CD4-positive, alpha-beta memory T cell (primary cell): ENCODE measurements at places on chromosomes 2 and 18.

DNA sequence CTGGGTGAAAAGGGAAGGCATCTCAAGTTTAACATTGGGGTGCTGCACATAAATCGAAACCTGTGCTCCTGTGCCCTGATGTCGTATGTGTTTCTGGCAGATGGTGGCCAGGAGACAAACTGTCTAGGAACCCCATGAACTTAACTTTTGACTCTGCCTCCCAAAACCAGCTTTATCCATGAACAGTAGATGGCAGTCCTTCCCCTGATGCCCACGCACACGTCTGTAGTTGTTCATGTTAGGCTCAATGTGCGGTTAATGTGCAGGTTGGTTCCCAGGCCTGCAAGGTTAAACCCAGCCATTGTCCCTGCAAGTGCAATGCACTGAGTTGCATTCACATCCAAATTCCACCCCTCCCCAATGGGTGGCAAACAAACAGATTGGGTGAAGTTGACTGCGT lies 44.1 kb upstream of the SIX3 start:
- DNase-seq = no peak

DNA sequence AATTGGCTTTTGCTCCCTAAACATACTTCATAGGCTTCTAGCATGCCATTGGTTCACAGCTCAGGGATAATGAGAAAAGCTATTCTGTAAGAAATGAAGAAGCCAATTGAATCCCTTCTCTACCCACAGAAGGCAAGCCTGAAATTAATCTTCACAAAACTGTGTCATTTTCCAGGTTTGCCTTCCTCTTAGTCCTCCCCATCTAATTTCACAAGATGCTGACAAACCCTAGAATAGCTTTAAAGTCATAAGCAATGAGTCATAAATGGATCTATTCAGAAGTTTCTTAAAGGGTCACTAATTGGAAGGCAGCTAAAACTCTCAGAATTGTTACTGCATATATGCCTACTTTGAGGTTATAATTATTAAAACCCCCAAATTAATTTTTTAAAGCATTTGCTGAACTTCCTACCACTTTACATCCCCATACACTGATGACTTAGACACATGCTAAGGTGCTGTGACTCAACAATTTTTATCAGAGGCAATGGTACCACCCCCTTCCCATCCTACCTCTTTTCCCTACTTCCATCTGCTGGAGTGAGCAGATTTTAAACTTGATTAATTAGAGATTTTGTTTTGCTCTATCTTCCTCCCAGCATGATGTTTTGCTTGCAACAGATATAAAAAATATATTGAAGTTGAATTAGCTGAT lies 51.3 kb upstream of the NABP1 start:
- DNase-seq = no peak

- DNase-seq = no peak
These were observed 51.7 kb upstream of the CCDC85A start for GRCh38 chr2:56132138-56132537.

DNA sequence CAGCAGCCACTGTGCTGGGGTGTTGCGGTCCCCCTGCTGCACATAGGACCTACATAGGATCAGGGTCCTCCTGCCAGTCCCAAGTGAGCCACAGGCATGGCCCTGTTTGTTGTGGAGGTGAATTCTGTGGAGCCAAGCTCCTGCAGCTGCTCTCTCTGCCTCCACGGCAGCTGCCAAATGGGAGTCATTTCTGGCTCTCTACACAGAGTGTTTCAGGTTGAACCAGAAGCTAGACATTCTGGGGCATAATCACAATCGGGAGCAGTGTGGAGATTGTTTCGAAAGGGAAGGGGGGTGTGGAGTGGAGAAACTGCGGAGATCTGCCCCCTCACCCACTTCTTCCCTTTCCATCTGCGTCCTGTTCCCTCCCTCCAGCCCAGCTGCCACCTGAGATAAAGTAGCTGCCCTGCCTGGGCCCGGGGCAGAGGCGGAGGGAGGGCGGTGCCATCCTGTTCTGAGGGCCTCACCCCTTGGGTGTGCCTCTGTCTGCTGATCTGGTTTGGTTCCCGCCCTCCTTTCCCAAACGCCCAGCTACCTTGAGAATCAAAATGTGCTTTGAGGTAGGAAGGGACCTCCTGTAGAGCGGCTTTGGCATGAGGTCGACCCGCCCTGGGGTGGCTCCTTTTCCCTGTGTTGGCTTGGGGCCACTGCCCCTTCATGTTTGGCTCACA lies 139.4 kb downstream of the WDSUB1 start:
- no peak for DNase-seq

DNA sequence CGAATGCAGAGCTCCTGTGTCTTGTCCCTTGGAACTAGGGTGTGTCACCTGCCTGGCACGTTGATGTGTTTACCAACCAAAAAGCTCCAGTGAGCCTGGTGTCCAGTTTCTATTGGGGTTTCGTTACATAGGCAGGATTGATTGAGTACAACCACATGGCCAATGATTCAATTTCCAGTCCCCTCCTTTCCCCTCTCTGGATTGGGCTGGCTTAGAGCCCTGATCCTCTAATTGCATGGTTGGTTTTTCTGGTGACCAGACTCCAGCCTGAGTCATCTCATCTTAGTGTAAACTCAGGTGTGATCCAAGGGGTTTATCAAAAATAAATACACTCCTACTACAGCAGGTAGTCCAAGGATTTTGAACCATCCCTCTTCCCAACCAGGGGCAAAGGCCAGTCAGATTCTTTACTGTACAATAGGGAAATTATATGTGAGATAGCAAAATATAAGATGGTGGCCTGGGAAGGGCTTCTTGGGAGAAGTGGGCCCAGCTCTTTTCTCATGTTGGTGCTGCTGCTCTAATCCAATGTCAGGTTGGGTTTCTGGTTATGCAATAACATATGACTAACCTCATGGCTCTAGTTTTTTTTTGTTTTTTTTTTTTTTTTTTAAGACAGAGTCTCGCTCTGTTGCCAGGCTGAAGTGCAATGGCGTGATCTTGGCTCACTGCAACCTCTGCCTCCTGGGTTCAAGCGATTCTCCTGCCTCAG lies 64.7 kb upstream of the MGAT5 start:
- DNase-seq = no peak

- no peak for DNase-seq
These were observed 290.2 kb upstream of the TCF4 start for GRCh38 chr18:55878224-55878623.

DNA sequence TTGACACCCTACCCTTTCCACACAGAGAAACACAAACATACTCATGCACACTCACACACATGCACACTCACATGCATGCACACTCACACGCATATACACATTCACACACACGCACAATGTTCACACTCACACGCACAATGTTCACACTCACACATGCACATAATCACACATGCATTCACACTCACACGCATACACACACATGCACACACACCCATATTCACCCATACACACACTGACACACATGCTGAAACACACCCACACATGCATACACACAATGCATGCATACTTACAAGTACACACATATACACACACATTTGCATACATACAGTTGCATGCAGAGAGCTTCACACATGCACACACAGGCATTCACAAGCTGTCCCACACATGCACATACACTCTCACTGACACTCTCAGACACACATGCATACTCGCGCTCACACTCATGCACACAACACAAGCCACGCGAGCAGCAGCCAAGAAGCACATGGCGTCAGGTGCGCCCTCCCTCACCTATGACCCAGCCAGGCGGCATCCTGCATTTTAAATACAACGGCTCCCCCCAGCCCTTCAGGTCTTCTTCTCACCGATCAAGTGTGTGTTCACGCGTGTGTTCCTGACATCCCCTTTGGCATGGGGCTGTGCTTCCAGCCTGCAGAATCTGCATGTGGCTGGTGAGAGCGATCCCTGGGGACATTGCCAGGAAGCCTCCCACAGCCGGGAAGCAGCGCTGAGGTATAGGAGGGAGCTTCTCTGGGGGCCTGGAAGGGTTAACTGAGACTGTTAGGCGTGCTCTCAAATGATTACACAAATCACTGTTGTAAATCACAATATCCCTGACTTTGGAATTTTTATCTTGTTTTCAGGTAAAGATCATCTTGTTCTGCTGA lies 195.1 kb downstream of the RTP5 start:
- DNase-seq = no peak

- DNase-seq = no peak
These were observed 13.9 kb downstream of the SPATS2L start for GRCh38 chr2:200320344-200320743.

- DNase-seq = no peak
These were observed 67.1 kb upstream of the TAF1B start for GRCh38 chr2:9775999-9776712.

DNA sequence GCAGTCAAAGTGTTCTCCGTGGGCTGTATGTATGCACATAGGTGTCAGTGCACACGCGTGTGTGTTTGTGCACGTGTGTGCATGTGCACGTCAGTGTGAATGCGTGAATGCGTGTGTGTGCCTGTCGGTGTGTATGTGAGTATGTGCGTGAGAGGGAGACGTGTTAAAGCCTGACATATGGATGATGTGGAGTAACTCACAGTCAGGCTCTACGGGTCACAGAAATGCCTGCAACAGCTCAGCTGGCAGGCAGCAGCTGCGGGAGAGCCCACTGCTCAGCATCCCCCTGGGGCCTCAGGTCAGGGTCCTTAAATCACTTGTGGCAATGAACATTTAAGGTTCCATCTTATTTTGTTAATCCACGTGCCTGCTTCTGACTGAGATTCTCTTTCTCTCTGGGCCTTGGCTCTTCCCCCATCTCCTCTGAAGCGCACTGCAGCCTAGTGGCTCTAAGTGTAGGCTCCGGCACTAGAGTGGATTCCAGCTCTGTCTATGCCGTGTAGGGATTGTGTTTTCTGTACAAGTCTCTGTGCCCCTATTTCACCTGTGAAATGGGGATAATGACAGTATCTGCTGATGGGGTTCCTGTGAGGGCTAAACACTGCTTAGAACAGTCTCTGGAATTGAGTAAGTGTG lies 63.0 kb downstream of the DYSF start:
- no peak for DNase-seq

GRCh38 chr2:120760446-120761135 lies 24.9 kb downstream of the GLI2 start:
- DNase-seq = no peak

DNA sequence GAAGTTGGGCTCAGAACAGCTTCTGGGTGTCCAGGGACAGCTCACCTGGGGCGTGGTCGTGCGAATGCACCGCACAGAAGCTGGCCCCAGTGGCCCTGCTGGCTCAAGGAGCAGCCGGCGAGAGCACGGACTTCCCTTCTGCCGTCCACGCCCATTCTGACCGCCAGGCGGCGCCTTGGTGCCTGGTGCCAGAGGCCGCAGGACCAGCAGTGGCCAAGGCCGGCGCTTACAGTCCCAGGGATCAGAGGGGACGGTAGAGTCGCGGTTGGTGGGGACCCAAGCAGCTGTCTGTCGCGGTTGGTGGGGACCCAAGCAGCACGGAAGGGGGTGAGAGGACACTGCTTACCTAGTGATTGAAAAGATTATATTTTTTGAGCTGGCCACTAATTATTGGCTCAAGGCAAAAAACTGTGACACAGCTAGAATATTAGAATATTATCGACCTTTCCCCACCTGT lies 25.7 kb downstream of the NPPC start:
- peak; percentile 13 for DNase-seq

DNA sequence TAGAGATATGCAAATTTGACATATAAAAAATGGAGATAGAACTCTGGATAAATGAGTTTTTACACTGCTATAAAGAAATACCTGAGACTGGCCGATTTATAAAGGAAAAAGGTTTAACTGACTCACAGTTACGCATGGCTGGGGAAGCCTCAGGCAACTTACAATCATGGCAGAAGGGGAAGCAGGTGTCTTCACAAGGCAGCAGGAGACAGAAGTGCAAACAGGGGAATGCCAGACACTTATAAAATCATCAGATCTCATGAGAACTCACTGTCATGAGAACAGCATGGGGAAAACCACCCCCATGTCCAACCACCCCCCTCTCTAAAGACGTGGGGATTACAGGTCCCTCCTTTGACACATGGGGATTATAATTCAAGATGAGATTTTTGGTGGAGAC lies 1540.2 kb upstream of the SLC39A10 start:
- no peak for DNase-seq

DNA sequence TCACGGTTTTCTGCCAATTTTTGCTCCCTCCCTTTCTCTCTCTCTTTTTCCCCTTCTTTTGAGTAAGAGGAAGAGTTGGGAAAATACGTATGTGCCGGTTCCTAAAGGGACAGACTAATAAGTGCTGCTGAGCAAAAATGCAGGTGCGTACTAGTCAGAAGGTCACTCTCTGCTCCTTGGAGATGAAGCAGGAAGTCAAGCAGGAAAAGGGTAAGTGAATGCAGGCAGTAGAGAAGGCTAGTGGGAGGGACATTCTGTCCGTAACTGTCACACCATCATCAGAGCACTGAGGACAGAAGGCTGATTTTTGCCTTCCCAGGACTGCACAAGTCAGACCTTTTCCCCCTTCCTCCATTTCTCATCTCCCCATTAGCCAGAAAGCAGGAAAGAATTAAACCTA lies 105.7 kb downstream of the CDH2 start:
- no peak for DNase-seq

GRCh38 chr18:57210716-57211411 lies 64.0 kb downstream of the BOD1L2 start:
- no peak for DNase-seq

- no peak for DNase-seq
These were observed 273.1 kb downstream of the TSN start for GRCh38 chr2:122028371-122029100.

- DNase-seq = peak; percentile 1
These were observed at the start of gene SH3BP4 for GRCh38 chr2:234951664-234952269. TSS of gene SH3BP4 (plus strand) at chr2:234952017. CDS start at chr2:235035003, 82,986 bp downstream.

- no peak for DNase-seq
These were observed 85.4 kb downstream of the DPP4 start for GRCh38 chr2:161988589-161988988.

DNA sequence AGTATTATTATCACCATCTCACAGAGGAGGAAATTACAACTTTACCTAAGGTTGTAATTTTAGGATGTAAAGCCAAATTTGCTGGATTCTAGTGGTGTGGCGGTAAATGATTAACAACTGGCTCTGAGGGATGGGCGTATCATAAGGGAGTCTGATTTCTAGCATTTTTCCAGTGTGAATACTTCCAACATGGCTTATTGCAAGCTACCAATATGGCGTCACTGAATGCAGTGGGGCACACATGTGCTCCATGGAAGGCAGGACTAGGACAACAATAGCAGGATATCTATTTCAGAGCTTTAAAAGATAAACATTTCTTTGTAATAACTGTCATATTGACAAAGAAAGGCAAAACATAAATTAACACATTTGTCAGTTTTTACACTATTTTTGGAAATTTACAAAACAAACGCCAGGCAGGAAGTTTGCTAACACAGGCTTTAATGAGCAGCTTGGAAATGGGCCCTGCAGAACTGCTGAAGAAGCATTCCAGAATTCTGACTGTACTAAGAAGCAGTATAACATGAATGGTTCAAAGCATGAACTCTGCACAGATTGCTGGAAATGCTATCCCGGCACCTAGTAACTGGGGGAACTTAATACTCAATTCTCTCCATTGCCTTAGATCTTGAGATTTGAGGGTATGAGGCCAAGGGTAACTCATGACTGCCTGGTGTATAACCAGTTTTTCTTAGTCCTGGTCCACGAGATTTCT lies 439.3 kb upstream of the MAP2 start:
- no peak for DNase-seq
